ENCODE measurements at places on chromosomes 16 and 17. TPM values are rescaled to one million over a fixed set of nuclear protein-coding genes. Genes with fewer than 3 reads are reported as not detected.

The PROCA1 gene
- total RNA-seq, result 10.4 TPM

- DNase-seq, result no peak
Observed at GRCh38 chr16:8600144-8600775, 9.9 kb upstream of the TMEM114 start.

DNA sequence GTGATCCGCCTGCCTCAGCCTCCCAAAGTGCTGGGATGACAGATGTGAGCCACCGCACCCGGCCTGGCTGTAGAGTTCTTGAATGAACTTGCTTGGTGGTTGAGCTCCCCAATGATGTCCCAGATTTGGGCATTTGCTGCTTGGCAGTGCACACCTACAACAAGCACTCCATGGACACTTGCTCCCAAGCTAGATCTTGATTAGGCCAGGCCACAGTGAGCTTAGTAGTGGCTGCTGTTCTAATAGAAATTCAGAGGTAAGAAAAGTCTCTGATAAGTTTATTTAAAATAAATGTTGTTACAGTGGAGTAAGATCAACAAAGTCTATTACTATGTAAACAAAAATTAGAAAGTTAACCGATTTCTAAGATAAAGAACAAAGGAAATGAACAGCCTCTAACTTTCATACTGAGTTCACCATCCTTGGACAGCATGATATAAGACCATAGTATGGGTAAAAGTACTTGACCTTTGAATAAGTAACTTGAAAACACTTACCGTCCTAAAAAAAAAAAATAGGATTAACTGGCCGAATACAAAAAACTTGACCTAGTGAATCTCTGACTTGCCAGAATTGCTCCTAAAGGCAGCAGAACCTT lies 951 bp downstream of the TMED6 start:
- DNase-seq, result no peak

DNA sequence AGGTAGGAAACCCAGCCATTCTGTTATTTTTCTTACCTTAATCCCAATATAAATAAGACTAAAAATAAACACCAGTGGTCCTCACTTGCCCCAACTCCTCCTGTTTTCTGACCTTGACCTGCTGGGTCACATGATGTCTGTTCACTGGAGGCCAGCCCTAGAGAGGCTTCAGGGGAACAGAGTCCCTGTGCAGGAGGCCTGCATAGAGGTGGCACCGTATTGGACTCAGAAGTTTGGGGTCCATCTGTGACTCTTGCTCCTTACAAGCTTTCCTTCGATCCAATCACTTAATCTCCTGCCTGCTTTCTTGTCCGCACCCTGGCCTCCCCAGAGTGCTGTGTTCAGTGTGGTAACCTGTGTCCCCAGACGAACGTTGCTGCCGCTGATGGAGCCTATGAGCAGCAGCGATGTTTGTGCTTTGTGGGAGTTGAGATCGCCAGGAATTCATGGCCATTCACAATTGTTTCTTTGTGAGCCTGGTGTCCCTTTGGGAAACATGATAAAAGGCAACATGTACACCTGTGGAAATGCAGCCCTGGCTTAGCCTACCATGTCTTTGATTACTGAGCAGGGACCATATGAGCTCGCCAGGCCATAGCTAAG lies 4.7 kb downstream of the IGSF6 start:
- no peak for DNase-seq

DNA sequence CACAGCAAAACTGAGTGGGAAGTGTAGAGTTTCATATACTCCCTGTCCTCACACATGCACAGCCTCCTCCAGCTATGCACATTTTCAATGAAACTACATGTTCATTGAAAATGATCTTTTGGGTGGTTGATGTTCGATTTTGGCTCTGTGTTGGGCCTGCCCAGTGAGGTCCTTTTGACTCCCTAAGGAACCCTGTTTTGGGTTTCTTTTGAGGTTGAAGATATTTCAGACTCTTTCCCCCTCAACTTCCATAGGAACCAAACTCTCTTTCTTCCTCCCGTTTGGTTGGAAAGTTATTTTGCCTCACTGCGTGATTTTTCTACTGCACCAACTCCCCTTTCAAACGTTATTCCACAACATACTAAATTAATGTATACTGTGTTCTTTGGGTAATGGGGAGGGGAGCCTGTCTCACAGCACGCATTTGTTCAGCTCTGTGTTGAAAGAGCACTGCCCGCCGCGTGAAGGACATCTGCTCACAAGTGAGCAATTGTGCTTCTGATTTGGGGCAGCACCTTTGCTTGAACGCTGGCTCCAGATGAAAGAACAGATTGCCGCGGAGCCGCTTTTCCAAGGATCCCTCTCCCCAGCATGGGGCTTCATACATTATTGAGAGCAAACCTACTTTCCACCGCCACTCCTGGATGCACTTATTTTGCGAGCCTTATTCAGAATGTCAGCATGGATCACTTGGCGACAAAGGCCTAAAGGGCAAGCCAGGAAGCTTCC lies 385.9 kb downstream of the WWOX start:
- no peak for DNase-seq

- no peak for DNase-seq
Observed at GRCh38 chr17:76279742-76280287, 14.7 kb downstream of the UBALD2 start.

- no peak for DNase-seq
Observed at GRCh38 chr16:74601126-74601871, 5.6 kb downstream of the GLG1 start.

All from mesothelial cell of epicardium (in vitro differentiated cells).